ENCODE measurements at places on chromosomes 12 and 14.

DNA sequence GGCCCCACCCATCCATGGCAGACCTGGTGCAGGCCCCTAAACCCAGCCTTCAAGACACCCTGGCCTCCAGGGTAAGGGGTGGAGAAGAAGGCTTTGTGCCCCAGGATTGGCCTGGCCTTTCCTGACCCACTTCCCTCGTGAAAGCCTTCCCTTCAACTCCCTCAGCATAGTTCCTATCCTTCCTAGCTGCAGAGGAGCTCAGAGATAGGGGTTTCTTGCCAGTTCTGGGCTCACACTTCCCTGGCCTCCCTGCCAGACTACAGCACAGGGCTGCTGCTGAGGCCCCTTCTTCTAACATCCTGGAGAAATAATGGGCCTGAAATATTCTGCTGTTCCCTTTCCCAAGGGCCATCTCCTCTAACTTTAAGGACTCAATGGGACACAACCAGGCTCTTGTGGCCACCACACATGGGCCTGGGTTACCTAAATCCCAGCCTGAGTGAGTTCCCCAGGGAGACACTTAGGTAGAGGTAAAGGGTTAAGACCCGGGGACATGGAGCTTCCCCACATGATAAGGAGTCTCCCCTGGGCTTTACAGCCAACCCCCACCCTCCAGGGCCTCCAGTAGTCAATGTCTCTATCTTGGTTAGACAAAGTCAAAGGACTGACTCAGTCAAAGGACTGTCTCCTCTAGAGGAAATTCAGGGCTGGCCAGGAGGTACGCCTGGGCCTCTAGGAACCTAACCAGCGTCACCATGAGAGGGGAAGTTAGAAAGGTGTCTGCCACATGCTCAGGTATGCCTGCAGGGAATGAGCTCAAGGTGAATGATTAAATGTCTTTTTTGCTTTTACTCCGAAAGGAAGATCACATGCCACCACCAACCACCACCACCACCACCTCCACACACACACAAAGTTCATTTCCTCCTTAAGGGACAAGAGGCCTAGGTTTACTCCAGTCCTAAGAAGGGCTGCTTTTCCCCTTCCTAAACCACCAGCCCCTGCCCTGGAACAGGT, 7.1 kb downstream of the ZFP36L1 start:
- DNase-seq, result no peak

DNA sequence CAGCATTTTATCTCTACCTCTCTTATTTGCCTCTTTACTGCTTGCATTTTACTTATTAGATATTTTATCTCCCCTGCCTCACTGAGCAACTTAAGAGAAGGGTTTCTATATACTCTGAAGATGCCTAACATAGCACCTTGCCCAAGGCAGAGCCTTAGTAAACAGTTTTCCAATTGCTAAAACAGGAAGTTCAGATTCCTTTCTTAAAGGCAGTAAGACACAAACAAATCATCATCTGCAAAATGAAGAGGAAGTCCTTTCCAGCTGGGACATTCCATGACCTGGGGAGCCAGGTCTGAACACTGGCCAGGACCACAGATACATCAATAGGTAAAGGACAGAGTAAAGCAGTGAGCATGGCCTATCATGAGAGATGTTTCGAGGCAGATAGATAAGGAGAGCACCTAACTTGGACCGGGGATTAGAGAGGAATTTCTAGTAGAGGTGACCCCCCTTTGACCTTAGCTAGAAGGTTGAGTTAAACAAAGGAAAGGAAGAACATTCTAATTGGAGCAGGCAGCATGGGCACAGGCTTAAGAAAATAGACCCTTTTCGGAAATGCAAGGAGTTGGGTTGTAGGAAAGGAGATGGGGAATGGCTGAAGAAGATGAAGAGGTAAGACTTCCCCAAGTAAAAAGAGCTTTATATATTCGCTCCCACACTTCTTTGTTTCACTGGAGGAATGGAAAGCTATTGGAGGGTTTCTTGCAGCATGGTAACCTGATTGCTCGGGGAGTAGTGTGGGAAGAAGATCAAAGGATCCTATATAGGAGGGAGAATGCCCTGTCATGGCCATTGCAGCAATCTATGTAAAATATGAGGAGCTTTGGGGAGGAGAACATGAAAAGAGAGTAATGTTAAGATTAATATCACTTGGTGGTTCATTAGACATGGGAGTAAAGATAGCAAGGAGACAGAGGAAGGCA, 94.8 kb downstream of the PHLDA1 start:
- no peak for DNase-seq

DNA sequence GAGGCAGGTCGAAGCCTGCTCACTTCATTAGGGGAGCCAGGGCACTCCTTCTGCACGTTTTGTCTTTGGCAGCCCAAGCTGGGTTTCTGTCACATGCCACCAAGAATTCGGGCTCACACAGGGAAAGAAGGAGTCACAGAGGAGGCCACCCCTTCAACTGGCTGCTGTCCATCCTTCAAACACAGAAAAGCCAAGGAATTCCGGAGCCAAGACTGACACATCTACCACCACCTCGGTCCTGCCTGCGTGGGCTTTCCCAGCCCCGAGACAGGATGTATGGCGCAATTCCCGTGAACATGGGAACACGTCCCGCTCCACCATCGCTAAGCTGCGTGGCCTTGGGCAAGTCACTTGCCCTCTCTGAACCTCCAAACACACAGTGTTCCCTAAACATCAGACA, 70.4 kb downstream of the NCOR2 start:
- peak; percentile 32 for DNase-seq

DNA sequence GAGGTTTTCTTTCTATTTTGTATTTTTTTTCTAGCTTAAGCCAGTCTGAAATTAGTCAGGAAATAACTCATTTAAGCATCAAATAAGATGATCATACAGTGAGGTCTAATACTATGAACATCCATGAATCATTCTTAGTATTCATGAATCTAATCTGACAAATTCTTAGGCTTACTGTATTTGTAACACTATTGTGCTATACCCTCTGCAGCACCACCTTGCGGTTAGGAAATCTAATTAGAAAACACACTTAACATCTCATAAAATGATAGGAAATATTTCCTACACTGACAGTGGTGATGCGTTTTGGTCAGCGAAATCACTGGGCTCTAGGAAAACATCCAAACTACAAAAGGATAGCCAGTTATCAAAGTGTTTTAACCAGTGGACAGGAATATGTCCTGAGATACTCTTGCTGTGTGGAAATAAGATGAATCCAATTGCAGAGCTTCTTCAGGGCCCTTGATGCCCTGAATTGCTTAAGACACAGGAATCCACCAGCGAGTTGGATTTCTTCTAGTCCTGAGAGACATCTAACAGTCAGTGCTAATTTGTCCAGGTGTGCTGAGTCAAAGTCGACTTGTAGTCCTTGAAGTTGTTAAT, 109.3 kb upstream of the MYF6 start:
- DNase-seq, result peak; percentile 79

GRCh38 chr14:103015426-103015825, 41.9 kb downstream of the CDC42BPB start:
- no peak for DNase-seq

DNA sequence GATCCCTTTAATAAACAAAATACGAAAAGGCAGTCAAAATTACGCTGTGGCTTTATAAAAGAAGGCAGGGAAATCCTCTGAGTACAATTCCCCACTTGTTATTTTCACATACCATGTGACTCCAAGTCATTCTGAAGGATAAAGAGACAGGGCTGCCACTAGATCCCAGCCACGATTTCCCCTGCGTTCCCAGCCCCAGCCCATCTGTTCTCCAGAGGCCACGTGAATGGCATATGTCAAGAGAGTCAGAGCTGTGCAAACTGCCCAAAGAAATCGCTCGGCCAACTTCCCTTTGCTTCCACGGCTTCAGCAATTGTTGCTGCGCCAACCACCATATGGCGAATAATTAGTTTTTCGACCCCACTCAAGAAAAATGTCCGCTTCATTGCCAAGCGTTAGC, 161.3 kb downstream of the C12orf42 start:
- DNase-seq, result no peak

DNA sequence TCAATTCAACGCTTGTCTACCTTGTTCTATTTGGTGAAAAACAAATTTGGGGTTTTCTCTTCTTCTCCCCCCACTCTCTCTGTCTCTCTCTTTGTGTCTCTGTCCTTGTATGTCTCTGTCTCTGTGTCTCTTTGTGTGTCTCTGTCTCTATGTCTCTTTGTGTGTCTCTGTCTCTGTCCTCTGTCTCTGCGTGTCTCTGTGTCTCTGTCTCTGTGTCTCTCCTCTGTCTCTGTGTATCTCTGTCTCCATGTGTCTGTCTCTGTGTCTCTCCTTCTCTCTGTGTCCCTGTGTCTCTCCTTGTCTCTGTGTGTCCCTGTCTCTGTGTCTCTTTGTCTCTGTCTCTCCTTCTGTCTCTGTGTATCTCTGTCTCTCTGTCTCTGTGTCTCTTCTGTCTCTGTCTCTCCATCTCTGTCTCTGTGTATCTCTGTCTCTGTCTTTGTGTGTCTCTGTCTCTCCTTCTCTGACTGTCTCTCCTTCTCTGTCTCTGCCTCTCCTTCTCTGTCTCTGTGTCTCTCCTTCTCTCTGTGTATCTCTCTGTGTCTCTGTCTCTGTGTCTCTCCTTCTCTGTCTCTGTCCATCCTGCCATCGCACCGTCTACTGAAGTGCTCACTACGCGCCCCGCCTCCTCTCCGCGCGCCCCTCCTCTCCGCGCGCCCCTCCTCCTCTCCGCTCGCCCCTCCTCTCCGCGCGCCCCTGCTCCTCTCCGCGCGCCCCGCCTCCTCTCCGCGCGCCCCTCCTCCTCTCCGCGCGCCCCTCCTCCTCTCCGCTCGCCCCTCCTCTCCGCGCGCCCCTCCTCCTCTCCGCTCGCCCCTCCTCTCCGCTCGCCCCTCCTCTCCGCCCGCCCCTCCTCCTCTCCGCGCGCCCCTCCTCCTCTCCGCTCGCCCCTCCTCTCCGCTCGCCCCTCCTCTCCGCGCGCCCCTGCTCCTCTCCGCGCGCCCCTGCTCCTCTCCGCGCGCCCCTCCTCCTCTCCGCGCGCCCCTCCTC, 12.8 kb downstream of the LRCOL1 start:
- peak; percentile 24 for DNase-seq

- no peak for DNase-seq
Observed at GRCh38 chr14:21025371-21026273, 761 bp upstream of the NDRG2 start.

- DNase-seq, result peak; percentile 2
Observed at GRCh38 chr14:83559721-83560120, 1970.2 kb upstream of the FLRT2 start.

DNA sequence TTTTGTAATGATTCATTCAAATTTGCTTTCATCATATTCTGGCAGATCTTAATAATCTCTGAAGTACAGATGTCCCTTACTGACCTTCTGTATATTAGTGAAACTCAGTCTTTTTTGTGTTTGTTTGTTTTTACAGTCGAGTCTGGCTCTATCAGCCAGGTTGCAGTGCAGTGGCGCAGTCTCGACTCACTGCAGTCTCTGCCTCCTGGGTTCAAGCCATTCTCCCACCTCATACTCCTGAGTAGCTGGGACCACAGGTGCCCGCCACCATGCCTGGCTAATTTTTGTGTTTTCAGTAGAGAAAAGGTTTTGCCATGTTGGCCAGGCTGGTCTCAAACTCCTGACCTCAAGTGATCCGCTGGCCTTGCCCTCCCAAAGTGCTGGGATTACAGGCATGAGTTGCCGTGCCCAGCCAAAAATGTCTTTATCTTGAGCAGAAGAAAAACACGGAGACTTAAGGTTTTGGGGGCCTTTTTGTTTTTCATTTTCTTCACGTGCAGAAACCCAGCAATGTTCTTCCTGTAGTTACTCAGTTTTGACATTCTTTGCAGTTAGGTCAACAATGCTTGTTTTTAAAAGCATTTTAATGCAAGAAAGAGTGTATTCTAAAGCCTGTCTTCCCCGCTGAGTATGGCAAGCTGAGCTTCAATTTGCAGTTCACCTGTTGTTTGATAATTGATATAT, 79.5 kb downstream of the FAR2 start:
- no peak for DNase-seq

DNA sequence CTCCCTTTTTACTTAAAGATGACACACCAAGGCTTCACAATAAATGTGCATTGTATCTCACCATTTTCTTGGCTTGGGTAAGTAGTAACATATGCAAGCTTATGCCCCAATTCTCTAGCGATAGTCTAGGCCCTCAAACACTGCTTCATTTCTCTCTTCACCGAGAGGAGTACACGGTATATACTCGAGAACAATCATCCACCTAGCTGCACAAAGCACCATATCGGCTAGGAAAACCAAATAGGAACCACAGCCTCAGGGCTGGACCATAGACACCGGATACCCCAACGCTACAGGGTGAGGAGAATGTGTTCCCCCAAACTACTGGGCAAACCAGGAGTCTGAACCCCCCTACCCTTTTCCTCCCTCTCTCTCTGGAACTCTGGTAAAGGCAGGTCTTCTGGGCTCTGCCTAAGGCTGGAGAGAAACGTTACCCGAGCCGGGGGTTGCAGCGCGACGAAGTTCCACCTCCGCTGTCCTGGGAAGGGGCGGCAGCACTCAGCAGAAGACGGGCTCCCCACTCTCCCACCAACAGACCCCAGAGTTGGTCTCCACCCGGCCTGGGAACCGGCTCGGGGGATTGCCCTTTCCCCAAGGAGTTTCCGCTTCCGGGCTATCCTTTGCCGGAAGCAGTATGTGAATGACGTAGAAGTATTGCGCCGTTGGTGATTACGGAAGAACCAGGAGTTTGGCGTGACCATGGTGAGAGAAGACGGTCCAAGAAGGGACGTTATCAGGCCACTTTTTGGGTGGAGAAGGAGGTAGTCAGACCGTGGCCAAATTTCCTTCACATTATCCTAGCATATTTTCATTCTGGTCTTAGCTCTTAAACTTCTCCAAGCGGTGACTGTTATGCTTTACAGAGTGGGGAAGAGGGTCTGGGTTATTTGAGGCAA, at the start of the genes AREL1 and FCF1:
AREL1 (minus strand) TSS at position 582 of the 896 bp plus-strand sequence. CDS start 27,465 bp downstream, outside the sequence.
FCF1 (plus strand) TSS at position 646 of the 896 bp plus-strand sequence; CDS start at position 700, 54 bp downstream.
- DNase-seq, result peak; percentile 80

- no peak for DNase-seq
Observed at GRCh38 chr14:73680821-73681220, 33.4 kb downstream of the PNMA1 start.

- no peak for DNase-seq
Observed at GRCh38 chr14:92976268-92976667, 53.3 kb downstream of the CHGA start.

DNA sequence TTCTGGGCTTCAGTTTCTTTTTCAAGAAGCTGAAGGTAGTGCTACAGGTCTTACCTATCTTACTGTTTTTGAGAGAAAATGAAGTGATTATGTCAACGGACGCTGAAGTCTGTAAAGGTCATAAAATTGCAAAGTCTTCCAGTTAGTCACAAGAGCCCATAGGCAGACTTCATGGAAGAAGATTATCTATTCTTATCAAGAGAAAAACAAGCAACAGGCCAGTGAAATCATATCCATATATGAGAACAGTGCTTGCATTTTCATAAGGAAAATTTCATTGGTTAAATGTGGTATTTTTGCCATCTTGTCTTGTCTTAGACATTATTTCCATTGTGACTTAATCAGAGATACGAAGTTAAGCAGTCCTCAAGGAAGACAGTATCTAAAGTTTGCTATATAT, 412.7 kb upstream of the SEL1L start:
- DNase-seq, result no peak

DNA sequence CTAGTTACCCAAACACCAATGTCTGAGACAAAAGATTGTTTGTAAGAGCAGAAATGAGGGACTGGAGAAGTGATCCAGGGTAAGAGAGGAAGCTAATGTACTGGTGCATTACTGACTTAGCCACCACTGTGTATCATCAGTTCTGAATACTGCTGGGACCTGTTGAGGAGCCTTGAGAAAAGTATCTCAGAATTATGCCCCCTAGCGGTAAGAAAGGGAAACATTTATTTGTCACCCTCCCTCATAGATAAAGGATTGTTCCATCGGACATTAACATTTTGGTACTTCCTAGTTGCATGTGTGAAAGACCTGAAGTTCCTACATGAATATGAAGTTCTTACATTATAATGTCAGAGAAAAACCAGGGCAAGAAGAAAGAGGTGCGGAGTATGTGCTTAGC, 612.5 kb downstream of the FSCB start:
- DNase-seq, result no peak

Measured in HFFc6 (cell line).